B cell (primary cell): ENCODE measurements at places on chromosomes 11 and 22. TPM values are rescaled to one million over a fixed set of nuclear protein-coding genes. Genes with fewer than 3 reads are reported as not detected.

GRCh38 chr22:40628354-40629042 lies 8.0 kb downstream of the MRTFA start:
- no peak for DNase-seq

GRCh38 chr11:109040303-109040702 lies 375.4 kb downstream of the DDX10 start:
- no peak for DNase-seq

DNA sequence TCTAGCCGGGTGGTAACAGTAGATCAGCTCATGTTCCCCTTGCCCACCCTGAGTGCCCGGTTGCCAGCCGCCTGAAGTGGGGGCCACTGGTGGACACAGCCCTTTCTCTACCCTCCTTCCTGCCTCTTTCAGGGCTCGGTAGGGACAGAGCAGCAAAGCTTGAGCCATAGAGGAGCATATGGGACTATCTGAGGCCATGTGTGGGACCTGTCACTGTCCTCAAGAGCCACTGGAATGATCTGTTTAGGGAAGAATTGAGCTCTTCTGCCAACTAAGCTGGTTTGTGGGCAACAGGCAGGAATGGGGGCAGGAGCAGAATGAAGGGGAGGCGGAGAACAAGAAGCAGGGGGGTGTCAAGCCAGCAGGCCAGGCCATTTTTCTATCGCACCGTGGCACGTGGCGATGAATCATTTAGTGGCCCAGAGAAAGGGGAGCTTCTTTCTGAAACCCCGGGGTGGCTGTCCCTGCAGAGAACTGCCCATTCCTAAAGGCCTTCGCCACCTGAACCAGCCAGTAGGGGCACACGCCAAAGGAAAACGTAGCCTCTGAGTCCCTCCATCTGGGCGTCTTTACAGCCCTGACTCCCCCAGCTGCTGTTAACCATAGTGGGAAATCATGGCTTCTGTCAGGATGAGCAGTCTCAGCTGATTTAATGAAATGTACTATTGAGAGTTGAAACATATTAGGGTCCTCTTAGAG lies 8.8 kb downstream of the ASPHD2 start:
- no peak for DNase-seq

DNA sequence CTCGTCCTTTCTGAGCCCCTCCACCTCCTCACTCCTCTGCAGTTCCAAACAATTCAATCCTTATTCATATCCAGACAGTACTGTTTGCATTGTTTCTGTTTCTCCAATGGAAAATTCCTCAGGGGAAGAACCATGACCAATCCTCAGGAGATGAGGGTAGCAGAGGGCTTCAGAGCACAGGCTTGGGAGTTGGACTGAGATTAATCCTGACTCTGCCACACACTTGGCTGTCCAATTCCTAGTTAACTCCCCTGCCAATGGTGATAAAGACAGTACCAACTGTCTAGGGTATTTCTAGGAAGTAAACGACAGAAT lies 58.0 kb downstream of the MICAL3 start:
- DNase-seq: no peak

- no peak for DNase-seq
Measured at GRCh38 chr11:122242731-122243130, 126.7 kb upstream of the BLID start.

DNA sequence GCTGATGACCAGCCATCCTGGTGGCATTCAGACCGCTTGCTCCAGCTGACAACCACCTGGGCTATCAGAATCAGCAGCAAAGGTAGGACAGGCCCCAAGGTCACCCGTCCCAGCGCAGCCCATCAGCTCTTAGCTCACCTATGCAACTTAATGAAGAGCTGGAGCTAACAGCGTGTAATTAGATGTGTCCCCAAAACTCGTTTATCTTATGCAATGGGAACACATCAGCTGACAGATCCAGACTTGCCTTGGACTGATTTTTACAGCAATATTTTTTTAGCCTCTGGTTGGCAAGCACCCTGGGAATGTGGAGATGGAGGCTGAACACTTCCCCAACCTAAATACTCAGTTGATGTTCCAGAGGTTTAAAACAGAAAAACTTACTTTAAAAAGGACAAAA lies 76.0 kb downstream of the PACSIN2 start:
- DNase-seq: no peak

DNA sequence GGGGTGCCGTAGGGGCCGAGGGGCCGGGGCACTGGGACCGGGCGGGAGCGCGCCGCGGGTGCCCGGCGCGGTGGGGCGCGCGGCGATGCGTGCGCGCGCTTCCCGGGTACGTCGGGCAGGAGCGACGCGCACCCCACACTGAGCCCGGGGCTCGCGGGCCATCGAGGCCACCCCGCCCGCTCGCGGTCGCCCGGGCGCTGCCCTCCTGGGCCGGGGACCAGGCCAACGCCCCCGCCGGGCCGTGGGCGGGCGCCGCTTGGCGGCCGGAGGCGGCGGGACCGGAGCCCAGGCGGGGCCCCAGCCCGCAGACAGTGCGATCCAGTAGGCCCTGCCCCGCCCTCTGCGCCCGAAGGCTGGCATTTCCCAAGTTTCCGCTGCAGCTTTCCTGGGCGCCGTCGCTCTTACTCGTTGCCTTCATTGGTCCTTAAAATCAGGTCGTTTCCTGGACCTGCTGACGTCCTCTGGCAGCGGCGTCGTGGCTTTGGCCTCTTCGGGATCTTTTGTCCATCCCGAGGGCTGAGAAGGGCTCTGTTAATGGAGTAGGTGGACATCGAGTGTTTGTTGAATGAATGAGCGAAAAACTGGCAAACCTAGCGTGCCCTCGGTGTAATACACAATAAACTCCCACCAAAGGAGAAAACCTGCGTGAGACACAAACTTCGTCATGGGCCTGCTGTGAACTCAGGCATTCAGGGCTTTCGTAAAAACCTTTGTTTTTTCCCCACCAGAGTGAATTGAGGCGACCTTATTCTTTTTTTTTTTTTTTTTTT lies 638 bp downstream of the PARVA start:
- DNase-seq: no peak

- DNase-seq: no peak
Measured at GRCh38 chr11:104892723-104893511, 5.3 kb downstream of the CASP12 start.

GRCh38 chr22:20131597-20131858 lies at the start of gene ZDHHC8:
Gene ZDHHC8, plus strand, starts transcription at chr22:20131804. Its CDS starts 144 bp downstream, at chr22:20131948.
- DNase-seq: peak; percentile 72

- DNase-seq: no peak
Measured at GRCh38 chr11:27398400-27398770, 35.4 kb upstream of the CCDC34 start.

GRCh38 chr22:40877488-40877887 lies 15.6 kb upstream of the DNAJB7 start:
- no peak for DNase-seq

- peak; percentile 66 for DNase-seq
Measured at GRCh38 chr22:38572065-38572464, 2.1 kb upstream of the DMC1 start.

DNA sequence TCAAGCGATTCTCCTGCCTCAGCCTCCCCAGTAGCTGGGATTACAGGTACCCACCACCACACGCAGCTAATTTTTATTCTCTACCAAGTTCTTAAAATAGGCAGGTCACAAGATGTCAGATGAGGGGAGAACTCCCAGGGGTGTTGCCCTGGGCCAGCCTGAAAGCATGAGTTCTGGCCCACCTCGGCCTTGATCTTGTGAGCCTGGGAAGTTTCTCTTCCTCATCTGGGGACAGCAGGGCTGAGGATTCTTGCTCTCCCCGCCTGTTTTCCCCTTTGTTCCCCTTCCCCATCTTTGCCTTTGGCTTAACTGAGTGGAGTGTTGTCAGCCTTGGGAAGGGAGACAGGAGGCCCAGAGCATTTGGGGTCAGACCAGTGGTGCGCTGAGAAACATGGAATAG lies 3.5 kb downstream of the PDXP start:
- DNase-seq: peak; percentile 76

- no peak for DNase-seq
Measured at GRCh38 chr22:17418890-17419324, 49.6 kb downstream of the CECR2 start.

DNA sequence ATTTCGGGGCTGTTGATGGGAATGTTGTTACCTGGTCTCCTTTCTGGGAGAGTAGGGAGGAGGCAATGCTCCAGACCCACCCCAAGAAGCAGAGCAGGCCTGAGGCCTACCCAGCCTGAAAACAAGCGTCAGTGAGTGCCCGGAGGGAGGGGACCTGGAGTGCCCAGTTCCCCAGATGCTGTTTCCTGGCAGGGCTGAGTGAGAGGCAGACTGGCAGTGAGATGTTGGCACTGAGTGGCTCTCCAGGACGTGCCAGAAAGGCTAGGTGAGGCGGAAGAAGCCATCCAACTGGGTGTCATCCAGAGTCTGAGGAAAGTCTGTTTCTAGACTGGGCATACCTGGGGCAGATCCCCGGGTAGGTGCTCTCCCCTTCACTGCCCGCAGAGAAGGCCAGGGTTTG lies 1.3 kb downstream of the POU2F3 start:
- no peak for DNase-seq

- peak; percentile 54 for DNase-seq
Measured at GRCh38 chr11:123560006-123560405, 94.4 kb downstream of the SCN3B start.

DNA sequence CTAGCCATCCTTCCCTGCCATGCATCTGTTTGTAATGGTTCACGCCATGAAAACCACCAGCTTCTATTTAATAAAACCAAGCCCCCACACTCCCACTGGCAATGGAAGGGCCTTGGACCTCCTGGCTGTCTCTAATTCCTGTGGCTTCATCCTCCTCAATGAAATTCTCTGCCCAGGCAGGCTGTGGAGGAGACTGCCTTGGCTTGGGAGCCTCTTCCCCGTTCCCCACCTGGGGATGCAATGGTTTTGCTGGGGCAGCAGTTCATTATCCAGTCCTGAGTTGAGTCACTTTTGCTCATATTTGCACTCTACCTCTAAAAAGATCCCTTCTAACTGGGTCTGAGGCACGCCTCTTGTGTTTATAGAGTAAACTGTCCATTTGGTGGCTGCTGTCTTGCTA lies 515.8 kb downstream of the NTM start:
- no peak for DNase-seq

- no peak for DNase-seq
Measured at GRCh38 chr11:79258576-79258975, 182.3 kb downstream of the TENM4 start.

- DNase-seq: no peak
Measured at GRCh38 chr22:45225732-45226502, 14.8 kb downstream of the KIAA0930 start.

Gene ZNF202
- total RNA-seq: 25.1 and 32.3 TPM in 2 replicates

Gene MIOX
- not detected in 2 replicates for total RNA-seq

Gene MPPED1
- not detected in 2 replicates for total RNA-seq

Gene OR5B21
- 0.74 and 1.5 TPM in 2 replicates for total RNA-seq

Gene PARVA
- total RNA-seq: not detected in 2 replicates

Gene OR2AG1
- not detected in 2 replicates for total RNA-seq
